Heart right ventricle (tissue), 16 donors: ENCODE measurements at places on chromosomes 7 and 10. TPM values are rescaled to one million over a fixed set of nuclear protein-coding genes. Genes with fewer than 3 reads are reported as not detected.
A peak's percentile ranks its signal among the peaks of the same experiment; 100 is the strongest.

ENO4 gene
- 0.11 TPM for total RNA-seq

IDI2 gene
- not detected for total RNA-seq

TTYH3 gene
- total RNA-seq, result 12.3 TPM

CPEB3 gene
- 10.1 TPM for total RNA-seq

CDK5 gene
- total RNA-seq, result 5.2 TPM

HECTD2 gene
- 3.1 TPM for total RNA-seq

DNMBP gene
- 8.1 TPM for total RNA-seq

- peak; percentile 40 for DNase-seq
These were observed 24.6 kb upstream of the ITGA8 start for GRCh38 chr10:15744217-15744865.

GRCh38 chr10:128915630-128916029, 551.4 kb upstream of the MGMT start:
- peak; percentile 52 for DNase-seq

- DNase-seq, result no peak
These were observed 399.7 kb downstream of the CDC14C start for GRCh38 chr7:49324040-49324439.

DNA sequence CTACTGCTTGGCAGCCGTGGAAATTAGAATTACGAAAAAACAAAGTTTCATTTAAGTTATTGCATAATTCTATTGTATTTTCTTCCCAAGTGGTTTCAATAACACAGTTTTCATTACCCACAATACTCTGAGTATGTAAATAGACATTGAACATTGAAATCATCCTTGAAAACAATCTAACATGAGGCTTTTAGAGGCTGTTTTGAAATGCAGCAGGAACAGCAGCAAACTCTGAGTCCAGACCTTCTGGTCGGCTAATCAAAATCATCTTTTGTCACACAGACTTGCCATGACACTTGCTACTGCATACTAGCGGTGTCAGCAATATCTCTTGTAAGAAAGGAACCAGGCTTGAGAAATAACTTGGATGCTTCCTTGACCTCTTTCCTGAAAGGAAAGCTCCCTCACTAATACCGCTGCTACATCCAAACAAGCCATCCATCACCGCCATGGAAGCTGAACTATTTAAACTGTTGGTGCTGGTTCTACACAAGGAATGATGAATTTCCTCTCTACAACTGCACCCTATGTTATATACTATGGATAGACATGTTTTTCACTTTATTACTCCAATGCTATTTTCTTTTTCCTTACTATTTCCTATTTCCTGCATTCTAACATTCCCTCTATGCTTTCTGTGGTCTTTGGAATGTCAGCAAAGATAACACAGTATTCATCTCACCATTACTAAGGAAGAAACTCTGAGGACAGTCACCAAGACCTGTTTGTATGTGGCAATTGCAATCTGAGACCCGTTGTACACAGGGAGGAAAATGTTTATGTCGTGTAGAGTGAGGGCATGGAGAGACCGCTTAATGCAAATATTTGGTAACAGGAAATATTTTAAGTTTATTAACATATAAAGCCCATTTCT, 130.8 kb downstream of the ITGA8 start:
- DNase-seq, result no peak

DNA sequence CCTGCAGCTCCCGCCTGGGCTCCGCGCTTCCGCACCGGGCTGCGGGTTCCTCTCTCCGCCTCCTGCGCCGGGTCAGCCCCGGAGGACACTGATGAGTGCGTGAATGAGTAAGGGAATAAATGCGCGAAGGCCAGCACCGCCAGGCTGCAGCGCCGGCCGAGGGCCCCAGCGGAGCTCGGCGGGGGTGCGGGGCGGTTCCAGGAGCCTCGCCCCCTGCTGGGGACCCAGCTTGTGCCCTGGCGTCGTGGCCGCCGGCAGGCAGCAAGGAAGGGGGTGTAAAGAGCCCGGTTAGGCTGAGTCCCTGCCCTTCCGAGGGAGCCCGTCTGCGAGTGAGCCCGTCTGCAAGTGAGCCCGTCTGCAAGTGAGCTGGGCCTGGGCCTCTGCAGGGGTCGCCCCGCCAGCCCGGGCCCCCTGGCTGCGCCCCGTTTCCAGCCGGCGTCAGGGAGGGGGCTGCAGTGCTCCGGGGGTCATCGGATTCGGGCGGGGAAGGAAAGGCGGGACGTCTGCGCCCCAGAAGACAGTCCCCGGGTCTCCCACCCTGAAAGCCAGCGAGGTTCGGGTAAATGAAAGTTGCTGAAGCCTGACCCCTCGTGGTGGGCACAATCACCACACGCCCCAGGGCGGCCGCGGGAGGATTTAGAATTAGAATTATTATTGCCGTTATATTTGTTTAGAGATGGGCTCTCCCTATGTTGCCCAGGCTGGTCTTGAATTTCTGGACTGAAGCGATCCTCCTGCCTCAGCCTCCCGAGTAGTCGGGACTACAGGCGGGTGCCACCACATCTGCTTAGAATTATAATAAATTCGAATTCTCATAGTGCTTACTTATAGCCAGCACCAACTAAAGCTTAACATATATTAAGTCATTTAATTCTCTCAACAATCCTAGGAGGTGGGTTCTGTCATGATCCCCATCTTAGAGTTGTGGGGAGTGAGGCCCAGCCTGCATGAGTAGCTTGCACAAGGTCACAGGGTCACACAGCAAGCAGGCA, 8.6 kb upstream of the CRYGN start:
- peak; percentile 69 for DNase-seq

DNA sequence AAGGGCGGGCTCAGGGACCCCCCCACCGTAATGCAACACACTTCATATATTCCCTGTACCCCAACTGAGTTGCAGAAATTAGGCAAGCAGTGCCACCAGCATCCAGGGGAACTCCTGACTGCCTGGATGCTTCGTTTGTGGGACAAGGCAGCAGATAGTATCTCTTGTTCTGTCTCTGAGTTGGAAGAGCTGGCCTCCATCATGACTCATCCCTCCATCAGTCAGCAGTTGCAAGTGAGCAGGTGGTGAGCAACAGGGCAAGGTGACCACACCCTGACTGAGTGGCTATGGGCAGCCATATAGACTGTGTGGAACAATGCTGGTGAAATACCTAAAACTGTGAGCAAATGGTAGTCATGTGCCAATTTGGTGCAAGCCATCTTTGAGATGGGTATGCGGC, 22.8 kb upstream of the ADAMTS14 start:
- DNase-seq, result no peak

- no peak for DNase-seq
These were observed 20.3 kb upstream of the HYAL4 start for GRCh38 chr7:123824754-123825067.

- DNase-seq, result no peak
These were observed 11.9 kb downstream of the MEOX2 start for GRCh38 chr7:15674586-15674985.

DNA sequence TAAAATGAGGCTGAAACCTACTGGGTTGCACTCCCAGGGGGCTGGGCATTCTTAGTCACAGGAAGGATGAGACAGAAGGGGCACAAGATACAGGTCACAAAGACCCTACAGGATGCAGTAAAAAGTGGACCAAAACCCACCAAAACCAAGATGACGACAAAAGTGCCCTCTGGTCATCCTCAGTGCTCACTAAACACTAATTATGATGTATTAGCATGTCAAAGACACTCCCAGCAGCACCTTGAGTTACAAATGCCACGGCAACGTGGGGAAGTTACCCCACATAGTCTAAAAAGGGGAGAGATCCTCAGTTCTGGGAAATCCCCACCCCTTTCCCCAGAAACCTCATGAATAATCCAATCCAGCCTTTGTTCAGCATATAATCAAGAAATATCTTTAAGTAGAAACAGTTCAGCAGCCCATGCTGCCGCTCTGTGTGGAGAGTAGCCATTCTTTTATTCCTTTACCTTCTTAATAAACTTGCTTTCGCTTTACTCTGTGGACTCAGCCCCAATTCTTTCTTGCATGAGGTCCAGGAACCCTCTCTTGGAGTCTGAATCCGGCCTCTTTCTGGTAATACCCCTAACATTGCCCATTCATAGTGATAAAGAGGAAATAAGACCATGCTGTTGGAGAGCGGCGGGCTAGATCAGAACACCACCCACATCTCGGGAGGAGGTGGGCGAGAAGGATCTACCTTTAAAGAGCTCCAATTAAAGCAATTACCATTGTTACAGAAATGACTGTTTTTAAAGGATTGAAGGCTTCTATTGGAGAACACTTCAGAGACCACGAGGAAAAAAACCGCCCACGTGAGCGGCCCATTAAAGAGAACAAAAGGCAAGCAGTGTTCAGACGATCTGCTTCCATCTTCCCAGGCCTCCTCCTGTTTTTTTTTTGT, 170.9 kb downstream of the USP6NL start:
- no peak for DNase-seq

GRCh38 chr10:97858001-97858439, 8.4 kb downstream of the GOLGA7B start:
- DNase-seq, result no peak

DNA sequence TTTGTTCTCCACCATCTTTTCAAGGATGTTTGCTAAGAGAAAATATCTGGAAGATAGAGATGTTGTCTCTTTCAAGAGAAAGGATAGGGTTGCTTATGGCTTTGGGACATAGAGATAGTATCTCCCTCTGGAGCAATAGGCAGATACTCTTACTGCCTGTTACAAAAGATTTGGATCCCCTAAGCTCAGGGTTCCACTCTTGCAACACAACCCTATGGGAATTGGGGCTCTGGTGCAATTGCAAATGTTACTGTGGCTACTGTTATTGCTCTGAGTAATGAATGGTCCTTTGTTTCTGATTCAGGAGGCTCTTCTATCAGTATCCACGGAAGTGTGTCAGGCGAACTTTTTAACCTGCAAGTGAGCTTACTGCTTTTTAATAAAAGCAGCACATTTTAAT, 88.8 kb downstream of the GPR85 start:
- no peak for DNase-seq

- no peak for DNase-seq
These were observed 225.2 kb upstream of the TAC1 start for GRCh38 chr7:97506728-97507127.

DNA sequence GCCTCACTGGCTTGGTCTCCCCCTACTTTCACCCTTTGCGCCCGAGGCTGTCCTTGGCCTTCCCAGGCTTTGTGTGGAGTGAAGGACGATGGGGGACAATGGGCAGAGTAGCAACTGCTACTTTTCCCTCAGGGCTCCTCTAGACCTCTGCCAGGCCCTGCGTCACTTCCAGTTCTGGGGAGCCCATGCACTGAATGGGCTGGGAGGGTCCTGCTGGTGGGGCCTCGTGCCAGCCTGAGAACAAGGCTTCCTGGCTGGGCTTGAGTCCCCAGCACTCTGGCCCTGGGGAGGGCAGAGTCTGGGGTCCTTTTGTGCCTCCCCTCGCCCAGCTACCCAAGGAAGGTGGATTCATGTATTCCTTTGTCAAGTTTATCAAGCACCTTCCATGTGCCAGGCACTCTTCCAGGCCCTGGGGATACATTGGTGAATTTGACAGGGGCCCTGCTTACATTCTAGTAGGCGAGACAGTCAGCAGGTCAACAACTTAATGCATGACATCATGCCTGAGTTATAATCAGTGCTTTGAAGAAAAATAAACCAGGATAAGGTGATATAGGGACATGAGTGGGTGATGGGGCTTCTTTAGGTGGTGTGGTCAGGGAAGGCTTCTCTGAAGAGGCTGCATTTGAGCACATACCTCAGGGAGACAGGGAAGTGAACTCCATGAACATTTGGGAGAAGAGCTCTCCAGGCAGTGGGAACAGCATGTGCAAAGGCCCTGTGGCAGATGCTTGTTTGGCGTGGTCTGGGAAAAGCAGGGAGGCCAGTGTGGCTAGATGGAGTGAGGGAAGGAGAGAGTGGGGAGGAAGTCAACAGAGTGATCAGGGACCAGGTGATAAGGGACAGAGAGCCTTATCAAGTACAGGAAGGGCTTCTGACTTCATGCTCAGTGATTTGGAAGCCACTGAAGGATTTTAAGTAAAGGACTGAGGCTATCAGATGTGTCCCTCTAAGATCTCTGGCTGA, 14.1 kb downstream of the ZMIZ1 start:
- DNase-seq, result no peak

GRCh38 chr7:73387221-73387828, 46.3 kb upstream of the FZD9 start:
- DNase-seq, result no peak

DNA sequence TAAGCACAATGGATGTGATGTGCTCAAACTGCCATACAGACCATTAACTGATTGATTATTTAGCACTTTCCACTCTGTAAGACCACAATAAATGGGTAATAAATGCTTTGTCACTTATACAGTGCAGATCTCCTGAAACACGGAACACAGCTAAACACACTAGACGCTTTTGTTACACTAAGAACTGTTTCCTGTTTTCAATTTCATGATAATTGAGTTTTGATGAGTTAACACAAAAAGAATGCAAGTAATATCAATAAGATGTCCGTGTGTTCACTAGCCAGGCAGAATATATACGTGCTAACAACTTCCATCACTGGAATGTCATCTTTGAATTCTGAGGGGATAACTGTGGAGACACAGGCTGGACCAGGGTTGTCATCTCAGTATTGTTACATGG, 178.8 kb downstream of the SKAP2 start:
- no peak for DNase-seq

DNA sequence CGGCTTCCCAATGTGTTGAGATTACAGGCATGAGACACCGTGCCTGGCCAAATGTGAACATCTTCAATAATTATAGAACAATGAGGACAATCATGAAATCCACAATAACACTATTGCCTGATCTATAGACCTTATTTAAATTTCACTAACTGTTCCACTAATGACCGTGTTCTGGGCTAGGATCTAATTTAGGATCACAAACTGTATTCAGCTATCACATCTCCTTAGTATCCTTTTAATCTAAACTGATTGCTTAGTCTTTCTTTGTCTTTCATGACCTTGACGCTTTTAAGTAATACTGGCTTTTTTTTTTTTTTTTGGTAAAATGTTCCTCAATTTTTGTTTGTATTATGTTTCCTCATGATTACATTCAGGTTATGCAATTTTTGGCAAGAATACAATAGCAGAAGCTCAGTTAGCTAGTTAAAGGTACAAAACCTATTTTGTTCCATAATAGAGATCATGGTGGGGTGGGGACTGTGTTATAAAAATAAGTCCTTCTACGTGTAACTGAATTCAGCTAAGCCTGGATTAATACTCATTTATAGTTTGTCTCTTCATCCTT, 158.4 kb downstream of the AOAH start:
- DNase-seq, result no peak
